ENCODE measurements at places on chromosomes 1 and 21.

- DNase-seq = no peak
Observed at GRCh38 chr1:117565745-117566455, 39.9 kb upstream of the TENT5C start.

DNA sequence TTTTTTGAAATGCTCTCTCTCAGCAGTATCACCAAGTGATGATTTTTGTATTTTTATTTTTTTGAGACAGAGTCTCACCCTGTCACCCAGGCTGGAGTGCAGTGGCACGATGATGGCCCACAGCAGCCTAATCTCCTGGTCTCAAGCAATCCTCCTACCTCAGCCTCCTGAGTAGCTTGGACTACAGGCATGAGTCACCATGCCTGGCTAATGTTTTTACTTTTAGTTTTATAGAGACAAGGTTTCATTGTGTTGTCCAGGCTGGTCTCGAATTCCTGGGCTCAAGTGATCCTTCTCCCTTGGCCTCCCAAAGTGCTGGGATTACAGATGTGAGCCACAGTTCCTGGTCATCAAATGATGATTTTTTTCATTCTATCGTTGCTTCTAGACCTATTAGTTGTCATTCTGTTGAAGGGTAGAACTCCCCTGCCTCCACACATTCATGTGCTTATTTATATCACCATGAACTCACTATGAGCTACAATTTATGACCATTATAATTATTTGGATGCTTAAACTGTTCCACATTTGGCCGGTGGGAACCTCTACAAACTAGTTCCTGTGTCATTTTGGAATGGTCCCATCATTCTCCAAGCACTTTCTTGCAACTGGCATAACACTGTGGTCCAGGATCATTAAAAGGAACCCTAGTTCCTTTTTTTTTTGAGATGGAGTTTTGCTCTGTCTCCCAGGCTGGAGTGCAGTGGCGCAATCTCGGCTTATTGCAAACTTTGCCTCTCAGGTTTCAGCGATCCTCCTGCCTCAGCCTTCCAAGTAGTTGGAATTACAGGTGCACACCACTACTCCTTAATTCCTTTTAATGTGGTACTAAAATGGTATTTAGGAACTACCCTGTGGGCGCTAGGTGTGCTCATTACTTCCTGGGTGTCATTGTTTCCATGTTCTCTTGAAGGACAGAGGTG is 20.2 kb upstream of the TOR3A start:
- no peak for DNase-seq

GRCh38 chr1:183185941-183186490 is at the start of gene LAMC2:
Gene LAMC2 (plus strand): TSS chr1:183186264. CDS start chr1:183186353, 89 bp downstream.
- no peak for DNase-seq

DNA sequence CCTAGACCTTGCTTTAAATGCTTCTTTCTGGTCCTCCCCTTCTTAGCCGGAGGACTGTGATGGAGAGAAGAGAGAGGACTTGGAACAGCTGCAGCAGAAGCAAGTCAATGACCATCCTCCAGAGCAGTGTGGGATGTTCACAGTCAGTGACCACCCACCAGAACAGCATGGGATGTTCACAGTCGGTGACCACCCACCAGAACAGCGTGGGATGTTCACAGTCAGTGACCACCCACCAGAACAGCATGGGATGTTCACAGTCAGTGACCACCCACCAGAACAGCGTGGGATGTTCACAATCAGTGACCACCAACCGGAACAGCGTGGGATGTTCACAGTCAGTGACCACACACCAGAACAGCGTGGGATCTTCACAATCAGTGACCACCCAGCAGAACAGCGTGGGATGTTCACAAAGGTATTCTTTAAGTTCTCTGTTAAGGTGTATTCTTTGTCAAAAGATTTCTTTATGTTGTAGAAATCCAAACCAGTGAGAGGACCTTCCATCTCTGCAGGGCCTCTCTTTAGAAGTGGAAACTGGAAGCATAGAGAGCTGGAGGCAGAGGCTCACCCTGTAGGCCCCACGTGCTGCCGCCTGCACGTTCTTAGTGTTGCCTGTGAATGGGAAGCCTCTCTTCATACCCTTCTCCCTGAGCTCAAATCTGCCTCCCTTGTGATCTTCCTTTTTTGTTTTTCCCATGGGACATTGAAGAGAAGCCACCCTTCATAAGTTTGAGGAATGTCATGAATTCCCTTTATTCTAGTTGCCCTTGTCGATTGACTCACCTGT is 10.6 kb downstream of the PCNT start:
- no peak for DNase-seq
